ENCODE measurements at places on chromosomes 4 and X. TPM values are rescaled to one million over a fixed set of nuclear protein-coding genes. Genes with fewer than 3 reads are reported as not detected.

GRCh38 chr4:66628146-66628545, 917.2 kb downstream of the CENPC start:
- no peak for DNase-seq

GRCh38 chr4:124790471-124790870, 77.9 kb upstream of the ANKRD50 start:
- no peak for DNase-seq

- DNase-seq = no peak
Measured at GRCh38 chr4:100960232-100960631, 387.1 kb downstream of the PPP3CA start.

DNA sequence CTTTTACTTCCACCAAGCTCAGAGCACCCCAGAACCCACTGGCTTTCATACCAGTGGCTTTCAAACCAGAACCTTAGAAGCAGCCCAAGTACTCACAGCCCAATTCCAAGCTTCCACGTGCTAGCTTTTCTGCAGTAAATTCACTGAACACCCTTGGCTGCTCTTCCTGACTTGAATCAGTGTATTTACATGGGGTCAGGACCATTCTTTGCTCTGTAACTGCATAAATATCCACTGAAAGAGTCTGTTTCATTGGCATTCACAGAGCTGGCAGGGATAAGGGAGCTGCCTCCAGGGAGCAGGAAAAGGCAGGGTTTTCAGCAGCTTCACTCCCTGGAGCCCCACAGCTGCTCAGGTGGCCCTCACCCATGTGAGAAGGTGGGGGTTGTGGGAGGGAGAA, 43.8 kb downstream of the RAI2 start:
- DNase-seq = no peak

- no peak for DNase-seq
Measured at GRCh38 chr4:83013902-83014301, 3.3 kb upstream of the LIN54 start.

- DNase-seq = no peak
Measured at GRCh38 chr4:94525993-94526728, 74.4 kb downstream of the PDLIM5 start.

- DNase-seq = no peak
Measured at GRCh38 chr4:77052352-77052751, 23.4 kb downstream of the CCNI start.

- no peak for DNase-seq
Measured at GRCh38 chr4:109044431-109044830, 258.0 kb downstream of the COL25A1 start.

- no peak for DNase-seq
Measured at GRCh38 chr4:11286533-11286932, 142.2 kb downstream of the HS3ST1 start.

- DNase-seq = no peak
Measured at GRCh38 chrX:69489625-69490024, 14.5 kb upstream of the NALF2 start.

GRCh38 chr4:158250321-158250720, 40.0 kb downstream of the TMEM144 start:
- DNase-seq = no peak

- peak; percentile 22 for DNase-seq
Measured at GRCh38 chr4:167111622-167112021, 122.7 kb downstream of the SPOCK3 start.

DNA sequence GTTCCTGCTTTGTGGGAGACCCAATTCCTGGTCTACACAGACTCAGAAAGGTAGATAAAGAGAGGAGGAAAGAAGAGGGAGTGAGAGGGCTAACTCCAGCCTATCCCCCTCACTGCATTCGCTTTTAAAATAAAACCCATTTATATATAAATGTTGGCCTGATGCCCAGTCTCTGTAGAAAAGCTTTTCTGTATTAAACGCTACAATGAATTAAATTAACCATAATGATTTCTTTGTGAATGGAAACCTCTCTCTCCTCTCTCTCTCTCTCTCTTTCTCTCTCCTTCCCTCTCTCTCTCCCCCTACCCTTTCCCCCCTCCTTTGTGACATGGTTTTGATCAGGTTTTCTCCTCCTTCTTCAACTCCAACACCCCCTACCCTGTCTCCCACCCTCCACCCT, 34.8 kb downstream of the PJA1 start:
- DNase-seq = no peak

DNA sequence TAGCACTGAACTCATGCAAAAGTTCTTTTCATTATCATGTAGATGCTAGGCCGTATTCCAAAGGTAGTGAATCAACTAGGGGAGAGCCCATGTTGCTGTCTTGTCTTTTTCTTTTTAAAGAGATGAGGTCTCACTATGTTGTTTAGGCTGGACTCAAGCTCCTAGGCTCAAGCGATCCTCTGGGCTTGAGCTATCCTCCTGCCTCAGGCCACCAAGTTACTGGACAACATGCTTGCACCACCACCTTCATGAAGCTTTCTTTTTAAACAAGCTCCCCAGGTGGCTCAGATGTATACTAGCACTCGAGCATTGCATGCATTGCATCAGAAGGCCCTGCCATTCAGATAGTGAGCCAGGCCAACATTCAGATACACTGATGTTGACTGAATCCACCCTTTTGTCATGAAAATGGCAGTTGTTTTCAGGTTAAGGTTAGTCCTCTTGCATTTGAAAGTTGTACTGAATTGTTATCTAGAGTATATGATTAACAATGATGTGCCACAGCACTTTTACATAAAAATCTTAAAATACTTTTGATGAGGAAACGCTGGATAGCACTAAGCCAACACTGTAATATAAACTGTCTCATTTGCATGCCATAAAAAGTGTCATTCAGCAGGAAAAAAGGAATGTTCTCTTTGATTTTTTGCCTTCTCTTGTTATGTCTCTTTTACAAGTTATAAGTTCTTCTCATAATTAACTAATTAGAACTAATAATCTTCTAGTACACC, 76.7 kb downstream of the FNIP2 start:
- no peak for DNase-seq

- no peak for DNase-seq
Measured at GRCh38 chr4:186451982-186452381, 103.4 kb downstream of the MTNR1A start.

GRCh38 chrX:53831662-53832635, 145.4 kb upstream of the HUWE1 start:
- peak; percentile 0 for DNase-seq

DNA sequence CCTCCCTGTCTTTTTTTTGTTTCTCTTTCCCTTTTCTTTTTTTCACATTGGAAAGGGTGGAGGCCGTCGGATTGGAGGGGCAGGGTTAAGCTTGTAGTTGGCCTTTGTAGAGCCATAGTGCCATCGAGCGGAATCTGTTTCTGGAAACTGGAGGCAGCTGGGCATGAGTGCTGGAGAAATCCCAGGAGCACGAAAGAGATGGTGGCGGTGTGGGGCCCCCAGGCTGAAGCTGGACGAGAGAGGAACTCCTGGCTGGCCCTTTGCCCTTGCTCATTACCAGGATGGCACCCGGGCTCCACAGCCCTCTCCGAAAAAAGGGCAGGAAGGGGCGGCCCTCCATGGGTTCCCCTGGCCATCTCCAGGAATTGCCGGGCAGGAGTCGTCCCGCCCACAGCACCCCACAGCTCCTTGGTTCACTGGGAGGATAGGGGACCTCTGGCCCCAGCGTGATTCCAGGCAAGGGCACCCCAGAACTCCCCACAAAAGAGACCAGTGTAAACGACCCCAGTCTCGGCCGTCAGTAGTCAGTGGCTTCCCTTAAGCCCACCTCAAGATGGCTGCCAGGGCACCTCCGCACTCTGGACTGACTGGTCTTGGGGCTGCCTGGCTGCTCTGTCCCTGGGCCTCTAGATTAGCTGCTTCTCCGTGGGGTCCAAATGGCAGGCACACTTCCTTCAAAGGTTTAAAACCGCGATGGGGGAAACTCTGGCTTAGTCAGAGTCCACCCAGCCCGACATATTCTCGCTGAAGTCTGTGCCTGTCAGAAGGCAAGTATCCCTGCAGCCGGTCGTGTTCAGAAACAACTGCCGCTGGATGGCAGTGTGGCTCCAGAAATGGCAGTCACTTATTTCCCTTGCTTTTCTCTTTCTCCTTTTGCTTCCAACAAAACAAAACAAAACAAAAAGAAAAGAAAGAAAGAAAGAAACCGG, 74.1 kb downstream of the NBDY start:
- no peak for DNase-seq

GRCh38 chrX:153750127-153750774, 13.8 kb upstream of the PLXNB3 start:
- no peak for DNase-seq

GRCh38 chrX:19593690-19594089, 78.4 kb upstream of the MAP3K15 start:
- DNase-seq = no peak

DNA sequence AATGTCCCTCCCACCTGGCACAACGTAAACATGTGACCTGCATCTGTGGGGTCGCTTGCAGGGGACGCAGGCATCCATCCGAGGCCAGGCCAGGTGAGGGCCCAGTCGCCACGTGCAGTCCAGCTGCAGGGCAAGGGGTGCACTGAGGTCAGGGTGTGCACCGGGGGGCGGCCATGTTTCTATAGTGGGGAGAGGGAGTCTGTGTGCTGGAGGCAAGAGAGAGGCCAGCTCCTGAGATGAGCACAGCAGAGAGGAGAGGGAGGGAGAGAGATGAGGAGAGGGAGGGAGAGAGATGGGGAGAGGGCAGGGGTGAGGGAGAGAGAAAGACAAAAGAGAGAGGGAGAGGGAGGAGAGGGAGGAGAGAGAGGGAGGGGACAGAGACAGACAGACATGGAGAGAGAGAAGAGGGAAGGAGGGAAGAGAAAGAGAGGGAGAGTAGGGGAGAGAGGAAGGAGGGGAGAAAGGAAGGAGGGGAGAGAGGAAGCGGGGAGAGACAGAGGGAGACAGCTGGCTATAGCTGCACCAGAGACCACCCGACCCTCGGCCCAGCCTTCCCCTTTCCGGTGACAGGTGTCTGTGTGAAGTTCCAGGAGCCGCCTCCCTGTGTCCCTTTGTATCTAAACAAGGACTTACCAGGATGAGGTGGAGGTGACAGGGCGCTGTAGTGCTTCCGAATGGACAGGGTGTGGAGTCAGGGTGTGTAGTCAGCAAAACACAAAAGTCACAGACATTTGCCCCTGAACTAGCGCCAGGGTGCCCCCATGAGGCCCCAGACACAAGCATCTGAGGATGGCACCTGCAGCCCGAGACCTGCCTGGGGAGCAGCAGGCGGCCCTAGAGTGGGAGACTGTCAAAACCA, 68.7 kb downstream of the ADRA2C start:
- DNase-seq = no peak

DNA sequence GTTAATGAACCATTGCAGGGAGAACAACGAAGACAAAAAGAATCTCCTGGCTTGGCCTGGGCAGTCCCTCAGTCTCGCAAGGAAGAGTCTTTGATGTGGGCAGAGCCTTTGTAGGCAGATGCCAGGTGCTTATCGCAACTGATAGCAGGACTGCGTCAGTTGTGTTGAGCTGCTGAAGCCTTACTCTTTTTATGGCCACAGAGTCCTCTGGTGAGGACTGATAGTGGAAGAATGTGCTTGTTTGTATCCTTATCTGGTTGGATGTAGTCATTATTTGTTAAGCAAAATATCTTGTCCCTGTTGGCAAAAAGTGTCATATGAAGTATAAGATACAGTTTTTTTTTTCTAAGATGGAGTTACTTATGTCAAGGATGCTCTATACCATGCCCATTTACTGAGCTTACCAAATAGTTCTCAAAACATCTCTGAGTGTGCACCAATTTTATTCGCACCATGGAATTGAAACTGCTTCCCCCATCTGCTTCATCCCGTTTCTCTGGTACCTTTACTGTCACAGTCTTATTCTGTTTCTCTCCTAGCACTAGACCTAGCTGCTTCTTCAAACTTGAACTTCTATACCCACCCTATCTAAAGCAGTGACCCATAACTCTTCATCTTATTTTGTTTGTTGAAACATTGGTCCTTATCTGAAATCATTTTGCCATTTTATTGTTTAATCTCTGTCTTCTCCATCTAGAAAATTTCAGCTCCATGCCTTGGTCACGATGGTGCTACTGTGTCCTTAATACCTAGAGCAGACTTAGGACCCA, 47.0 kb upstream of the SPRY1 start:
- DNase-seq = no peak

- DNase-seq = no peak
Measured at GRCh38 chrX:47562615-47563243, 1.7 kb downstream of the ARAF start.

- no peak for DNase-seq
Measured at GRCh38 chrX:77918568-77918967, 8.1 kb downstream of the ATP7A start.

- no peak for DNase-seq
Measured at GRCh38 chr4:89298788-89299152, 8.8 kb downstream of the GPRIN3 start.

DNA sequence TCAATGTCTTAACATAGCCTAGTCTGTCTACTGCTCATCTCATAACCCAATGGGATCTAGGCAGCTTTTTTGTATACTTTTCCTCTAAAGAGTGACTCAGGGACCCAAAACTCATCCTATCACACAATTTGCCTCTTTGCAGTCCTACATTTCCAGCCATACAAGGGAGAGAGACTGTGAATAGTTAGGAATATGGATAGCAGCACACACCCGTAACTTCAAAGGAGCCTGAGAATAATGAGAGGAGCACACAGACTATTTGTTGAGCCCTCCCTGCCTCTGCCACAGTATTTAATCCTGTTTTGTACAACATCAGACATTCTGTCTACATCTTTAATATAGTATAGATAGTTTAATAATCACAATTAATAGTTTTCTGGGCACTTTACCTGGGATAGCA, 83.2 kb downstream of the AREG start:
- DNase-seq = no peak

MAGEB10 gene
- total RNA-seq = not detected

PJA1 gene
- 25.0 TPM for total RNA-seq

FAM9B gene
- total RNA-seq = not detected

SMIM20 gene
- total RNA-seq = 20.2 TPM

CSAG1 gene
- total RNA-seq = not detected

DCAF4L1 gene
- total RNA-seq = not detected

TMPRSS11B gene
- total RNA-seq = not detected

TBC1D8B gene
- 1.2 TPM for total RNA-seq

FRMPD4 gene
- total RNA-seq = 0.06 TPM

NDP gene
- not detected for total RNA-seq

PPEF2 gene
- total RNA-seq = not detected
